Activated CD4-positive, alpha-beta memory T cell treated with anti-CD3 and anti-CD28 coated beads for 36 hours (primary cell): ENCODE measurements at places on chromosomes 5 and 9. TPM values are rescaled to one million over a fixed set of nuclear protein-coding genes. Genes with fewer than 3 reads are reported as not detected.
A peak's percentile ranks its signal among the peaks of the same experiment; 100 is the strongest.

DNA sequence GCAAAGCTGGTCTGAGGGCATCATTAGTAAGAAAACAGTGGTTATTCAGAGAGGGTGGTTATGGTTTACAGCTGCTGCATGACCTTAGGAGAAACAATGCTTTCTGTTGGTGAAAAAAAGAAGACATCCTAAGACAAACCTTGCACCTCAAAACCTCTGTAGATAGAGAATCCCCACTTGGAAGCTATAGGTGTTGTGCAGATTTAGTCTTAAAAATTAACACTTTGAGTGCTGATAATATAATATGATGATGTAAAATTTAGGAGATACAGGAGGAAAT, 1.4 kb upstream of the PTTG1 start:
- H3K36me3 ChIP-seq: peaks cover 33% of the 10 kb centered on the region
- peak overlapping the region; percentile 98 for H3K4me3 ChIP-seq
- H3K27ac ChIP-seq: peak overlapping the region; percentile 93
- peaks cover 67% of the 10 kb centered on the region for H3K4me1 ChIP-seq

GRCh38 chr9:13508086-13508485, 228.6 kb upstream of the MPDZ start:
- H3K4me3 ChIP-seq: no peak overlapping the region
- H3K27ac ChIP-seq: no peak overlapping the region
- no peak for DNase-seq
- no peaks in the 10 kb centered on the region for H3K27me3 ChIP-seq

DNA sequence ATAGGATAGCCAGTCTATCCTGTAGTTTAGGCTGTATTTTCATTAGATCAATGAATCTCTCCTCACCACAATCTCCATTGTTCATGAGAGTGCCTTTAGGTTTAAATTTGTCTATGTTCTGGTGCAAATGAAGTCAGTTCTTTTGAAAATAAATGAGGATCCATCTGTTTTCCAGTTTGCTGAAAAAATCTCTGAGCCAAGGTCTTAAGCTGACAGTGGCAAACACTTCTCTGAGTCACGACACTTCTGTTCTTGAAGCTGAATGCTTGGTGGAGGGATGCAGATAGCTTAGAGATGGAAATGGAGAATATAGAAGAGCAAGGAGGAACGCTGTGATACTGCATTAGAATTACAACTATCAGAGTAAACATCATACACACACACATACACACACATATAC, 34.9 kb downstream of the DMRTA1 start:
- H3K4me1 ChIP-seq: no peaks in the 10 kb centered on the region
- no peak for DNase-seq
- H3K4me3 ChIP-seq: no peak overlapping the region
- no peaks in the 10 kb centered on the region for H3K27me3 ChIP-seq
- H3K27ac ChIP-seq: no peak overlapping the region

DNA sequence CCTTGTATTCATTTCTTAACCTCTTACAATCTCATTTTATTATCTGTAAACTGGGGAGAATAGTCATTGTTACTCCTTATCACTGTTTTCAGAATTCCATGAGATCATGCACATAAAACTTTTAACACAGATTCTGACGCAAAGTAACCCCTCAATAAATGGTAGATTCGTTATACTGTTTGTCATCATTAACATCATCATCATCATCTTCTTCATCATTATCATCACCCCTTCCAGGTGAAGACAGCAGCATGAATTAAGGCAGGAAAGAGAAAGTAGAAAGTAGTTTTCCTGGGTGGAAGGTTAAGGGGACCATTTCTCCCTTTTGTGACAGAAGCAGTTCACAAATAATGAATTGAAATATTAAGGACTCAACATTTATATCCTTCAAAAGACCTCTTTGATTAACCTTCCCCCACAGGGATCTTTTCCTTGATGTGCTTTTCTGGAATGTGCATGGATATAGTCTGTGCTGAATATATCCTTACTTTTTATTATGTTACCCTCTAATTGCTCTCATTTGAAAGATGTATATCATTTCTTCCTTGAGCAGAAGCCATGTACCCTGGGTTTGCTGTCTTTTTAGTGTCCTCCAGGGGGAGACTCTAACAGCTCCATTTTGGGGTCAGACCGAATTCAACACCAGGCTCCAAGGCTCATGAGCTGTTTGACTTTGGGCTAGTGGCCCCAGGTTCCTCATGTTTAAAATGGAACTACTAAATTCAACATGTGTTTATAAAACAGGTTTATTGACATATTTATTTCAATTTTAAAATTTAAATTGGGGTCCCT, 1029.9 kb upstream of the WWC1 start:
- H3K36me3 ChIP-seq: no peaks in the 10 kb centered on the region
- H3K27me3 ChIP-seq: no peaks in the 10 kb centered on the region
- H3K4me3 ChIP-seq: no peak overlapping the region
- no peak overlapping the region for H3K27ac ChIP-seq
- DNase-seq: no peak
- no peaks in the 10 kb centered on the region for H3K4me1 ChIP-seq

- H3K4me1 ChIP-seq: no peaks in the 10 kb centered on the region
- no peak overlapping the region for H3K27ac ChIP-seq
- peaks cover 2% of the 10 kb centered on the region for H3K27me3 ChIP-seq
- DNase-seq: no peak
- H3K36me3 ChIP-seq: peaks cover under 1% of the 10 kb centered on the region
- no peak overlapping the region for H3K4me3 ChIP-seq
Measured at GRCh38 chr5:38615042-38615441, 58.6 kb upstream of the LIFR start.

DNA sequence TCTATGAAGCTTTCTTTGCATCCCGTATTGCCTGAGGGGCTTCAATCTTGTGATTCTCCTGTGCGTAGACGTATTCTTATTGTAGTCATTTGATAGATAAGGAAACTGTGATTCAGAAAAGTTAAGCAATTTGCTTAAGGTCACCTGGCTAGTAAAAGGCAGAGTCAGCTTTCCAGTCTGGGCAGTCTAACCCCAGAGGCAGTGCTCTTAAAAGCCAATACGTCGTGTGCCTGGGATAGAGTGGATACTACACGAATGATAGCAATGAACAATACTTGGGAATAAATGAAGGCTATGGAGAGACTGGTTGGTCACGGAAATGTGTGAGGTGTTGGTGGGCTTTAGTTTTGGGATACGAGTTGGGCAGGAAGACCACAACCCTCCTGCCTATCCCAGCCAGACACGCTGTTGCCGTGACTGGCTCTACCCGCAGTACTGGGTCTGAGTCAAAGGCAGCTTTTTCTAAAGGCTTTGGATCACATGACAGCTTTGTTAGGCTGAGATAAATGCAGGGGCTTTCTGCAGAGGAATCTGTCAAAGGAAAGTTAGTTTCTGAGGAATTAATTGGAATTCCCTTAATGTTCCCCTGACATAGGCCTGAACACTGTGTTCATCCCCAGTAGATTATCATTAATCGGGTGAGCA, 302.6 kb downstream of the KIF4B start:
- no peak overlapping the region for H3K27ac ChIP-seq
- H3K4me3 ChIP-seq: no peak overlapping the region
- H3K36me3 ChIP-seq: no peaks in the 10 kb centered on the region
- H3K4me1 ChIP-seq: no peaks in the 10 kb centered on the region

DNA sequence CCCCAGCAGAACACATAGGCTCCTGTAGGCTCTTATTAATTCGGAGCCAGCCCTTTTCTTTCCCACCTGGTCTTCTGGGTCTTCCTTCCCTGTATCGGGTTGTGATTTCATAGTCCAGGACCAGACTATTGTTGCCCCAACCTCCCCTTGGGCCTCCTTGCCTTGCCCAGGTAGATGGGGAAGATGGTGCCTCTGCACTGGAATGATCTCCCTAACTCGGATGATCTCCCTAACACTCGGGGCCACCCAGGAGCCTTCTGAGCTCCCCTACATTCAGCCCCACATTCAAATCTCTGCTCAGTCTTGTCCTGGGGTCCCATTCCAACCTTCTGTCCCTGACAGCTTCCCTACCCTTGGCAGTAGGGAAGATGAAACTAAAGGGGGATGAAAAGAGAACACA, 2.7 kb upstream of the IRF1 start:
- DNase-seq: no peak
- H3K27me3 ChIP-seq: no peaks in the 10 kb centered on the region
- peaks cover 51% of the 10 kb centered on the region for H3K4me1 ChIP-seq
- H3K36me3 ChIP-seq: peaks cover 21% of the 10 kb centered on the region

GRCh38 chr9:128635266-128636023, 21.2 kb downstream of the DYNC2I2 start:
- H3K36me3 ChIP-seq: peaks cover 27% of the 10 kb centered on the region
- H3K4me1 ChIP-seq: no peaks in the 10 kb centered on the region
- no peak for DNase-seq
- H3K27me3 ChIP-seq: no peaks in the 10 kb centered on the region
- H3K27ac ChIP-seq: no peak overlapping the region

DNA sequence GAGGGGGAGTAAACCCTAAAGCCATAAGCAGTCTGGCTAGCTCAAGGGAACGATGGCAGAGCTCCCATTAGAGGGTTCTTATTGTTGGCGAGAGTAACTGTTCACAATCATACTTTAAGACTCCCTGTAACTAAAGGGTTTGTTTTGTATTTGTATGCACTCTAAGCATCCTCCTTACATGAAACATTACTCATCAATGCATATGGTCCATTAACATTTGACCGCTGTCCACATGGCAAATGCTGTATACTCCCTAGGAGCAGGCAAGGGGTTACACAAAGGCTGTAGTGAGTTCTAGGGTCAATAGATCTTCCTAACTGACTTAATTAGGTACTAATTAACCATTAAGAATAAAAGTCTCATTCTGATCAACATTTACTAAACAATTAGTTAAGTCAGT, 95.3 kb upstream of the MRPS30 start:
- H3K27me3 ChIP-seq: no peaks in the 10 kb centered on the region
- no peaks in the 10 kb centered on the region for H3K36me3 ChIP-seq
- no peak overlapping the region for H3K27ac ChIP-seq
- no peak overlapping the region for H3K4me3 ChIP-seq
- DNase-seq: no peak
- no peaks in the 10 kb centered on the region for H3K4me1 ChIP-seq

DNA sequence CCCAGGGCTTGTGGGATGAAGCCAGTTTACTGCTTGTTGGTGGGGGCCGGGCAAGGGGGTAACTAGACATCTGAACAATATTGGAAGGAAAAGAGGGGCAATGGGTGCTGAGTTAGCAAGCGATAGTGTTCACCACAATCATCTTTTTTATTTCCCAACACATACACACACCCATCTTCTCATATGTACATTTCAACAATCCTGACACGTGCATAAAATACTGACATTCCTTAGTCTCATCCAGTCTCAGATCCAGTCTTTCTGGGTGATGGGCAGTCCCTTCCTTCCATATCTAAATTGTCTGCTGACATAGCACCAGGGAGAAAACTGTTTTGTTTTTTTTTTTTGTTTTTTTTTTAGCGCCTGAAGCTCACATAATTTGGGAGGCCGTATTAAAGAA, 333.6 kb upstream of the TRPC7 start:
- no peaks in the 10 kb centered on the region for H3K4me1 ChIP-seq
- H3K36me3 ChIP-seq: no peaks in the 10 kb centered on the region
- no peaks in the 10 kb centered on the region for H3K27me3 ChIP-seq
- H3K4me3 ChIP-seq: no peak overlapping the region

- H3K27ac ChIP-seq: peak overlapping the region; percentile 98
- H3K4me1 ChIP-seq: peaks cover 51% of the 10 kb centered on the region
- H3K4me3 ChIP-seq: peak overlapping the region; percentile 98
- peaks cover 8% of the 10 kb centered on the region for H3K36me3 ChIP-seq
- DNase-seq: peak; percentile 83
- H3K27me3 ChIP-seq: no peaks in the 10 kb centered on the region
Measured at GRCh38 chr5:76403766-76404222, 709 bp downstream of the IQGAP2 start.

DNA sequence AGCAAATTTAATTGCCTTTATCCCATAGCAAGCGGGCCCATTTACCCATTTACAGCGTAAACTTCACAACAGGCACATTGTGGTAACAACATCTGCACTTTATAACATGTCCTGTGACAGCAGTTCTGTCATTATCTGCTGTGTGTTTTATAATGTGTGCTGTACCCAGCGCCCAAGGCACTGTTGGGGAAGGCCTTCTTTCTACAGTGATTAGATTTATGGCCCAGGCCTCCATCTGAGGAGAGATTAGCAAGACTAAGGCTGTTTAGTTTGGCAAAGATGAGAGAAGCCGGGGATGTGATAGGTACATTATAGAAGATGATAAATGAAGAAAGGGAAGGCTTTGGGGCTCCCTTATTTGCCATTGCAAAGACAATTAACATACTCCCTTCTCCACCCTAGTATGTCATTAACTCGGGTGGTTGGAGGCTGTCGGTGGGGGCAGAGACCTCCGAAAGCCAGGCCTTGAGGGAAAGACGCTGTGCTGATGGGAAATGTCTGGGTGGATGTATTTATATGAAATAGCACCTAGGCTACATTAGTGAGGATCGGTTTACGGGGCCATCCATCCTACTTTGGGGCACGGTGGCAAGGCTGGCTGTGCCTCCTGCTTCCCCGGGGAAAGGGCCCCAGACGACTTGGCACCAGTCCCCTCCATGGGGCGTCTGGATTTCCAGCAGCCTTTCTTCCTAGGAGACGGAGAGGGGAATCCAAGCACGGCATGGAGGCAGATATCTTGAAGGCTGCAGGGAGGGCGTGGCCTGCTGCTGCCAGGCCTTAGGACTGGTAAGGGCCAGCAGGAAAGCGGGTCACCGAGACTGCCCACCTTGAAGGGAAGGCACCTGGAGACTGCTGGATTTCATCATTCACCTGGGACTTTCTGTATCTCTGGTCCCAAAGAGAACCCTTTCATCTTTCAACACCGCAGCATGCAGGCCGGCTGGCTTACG, 64.3 kb upstream of the PTCH1 start:
- no peak overlapping the region for H3K27ac ChIP-seq
- H3K36me3 ChIP-seq: no peaks in the 10 kb centered on the region
- H3K4me3 ChIP-seq: no peak overlapping the region
- no peaks in the 10 kb centered on the region for H3K4me1 ChIP-seq
- H3K27me3 ChIP-seq: peaks cover 3% of the 10 kb centered on the region

- no peak for DNase-seq
- no peaks in the 10 kb centered on the region for H3K4me1 ChIP-seq
- no peaks in the 10 kb centered on the region for H3K27me3 ChIP-seq
Measured at GRCh38 chr5:108084105-108084504, 297.8 kb downstream of the FBXL17 start.

- H3K36me3 ChIP-seq: no peaks in the 10 kb centered on the region
- no peak overlapping the region for H3K27ac ChIP-seq
- H3K4me3 ChIP-seq: no peak overlapping the region
- no peaks in the 10 kb centered on the region for H3K4me1 ChIP-seq
- H3K27me3 ChIP-seq: peaks cover 7% of the 10 kb centered on the region
Measured at GRCh38 chr5:38638656-38639055, 82.2 kb upstream of the LIFR start.

SYK gene
- not detected for total RNA-seq

PCDHA6 gene
- not detected for total RNA-seq

C9orf85 gene
- 7.5 TPM for total RNA-seq

IL13 gene
- 13.0 TPM for total RNA-seq

SOX30 gene
- total RNA-seq: 0.93 TPM

ANGPTL2 gene
- not detected for total RNA-seq

TPPP gene
- 0.53 TPM for total RNA-seq

PPP3R2 gene
- total RNA-seq: not detected

HAVCR1 gene
- 0.27 TPM for total RNA-seq

PHF2 gene
- 16.0 TPM for total RNA-seq

TEX53 gene
- not detected for total RNA-seq

NINJ1 gene
- total RNA-seq: 82.0 TPM
